ENCODE measurements at places on chromosomes 3 and 15.

- no peak for DNase-seq
Observed at GRCh38 chr3:184677344-184678316, 34.2 kb downstream of the MAGEF1 start.

DNA sequence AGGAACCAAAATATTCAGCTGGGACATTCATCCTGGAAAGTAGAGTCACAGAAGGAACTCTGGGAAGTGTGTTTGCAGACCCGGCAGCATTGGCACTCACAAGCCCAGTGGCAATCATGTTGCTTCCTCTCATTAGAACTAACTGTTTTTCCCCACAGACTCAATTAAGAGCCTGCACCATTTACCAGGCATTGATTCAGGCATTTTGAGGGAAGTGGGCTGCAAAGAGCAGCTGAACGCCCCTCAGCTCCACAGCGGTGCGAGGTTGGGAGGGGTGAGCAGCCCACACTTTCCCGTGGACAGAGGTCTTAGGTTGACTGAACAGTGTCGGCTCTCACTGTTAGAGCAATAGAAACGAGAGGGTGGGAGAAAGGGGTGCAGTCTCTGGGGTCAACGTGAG lies 143.8 kb downstream of the STT3B start:
- no peak for DNase-seq

DNA sequence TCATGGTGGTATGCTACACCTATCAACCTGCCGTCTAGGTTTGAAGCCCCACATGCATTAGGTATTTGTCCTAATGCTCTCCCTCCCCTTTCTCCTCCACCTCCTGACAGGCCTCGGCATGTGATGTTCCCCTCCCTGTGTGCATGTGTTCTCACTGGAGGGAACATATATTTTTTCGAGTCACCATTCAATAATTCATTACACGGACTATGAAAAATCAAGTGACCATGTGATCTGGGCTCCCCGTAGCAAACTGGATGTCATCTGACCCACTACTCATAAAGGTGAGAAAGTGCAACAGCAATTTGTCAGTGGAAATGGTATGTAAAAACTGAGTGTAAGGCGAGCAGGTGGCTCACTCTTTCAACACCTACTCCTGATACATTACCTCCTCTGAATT lies 224.3 kb upstream of the RASGRP1 start:
- DNase-seq, result no peak

GRCh38 chr3:151393941-151394340 lies 9.4 kb upstream of the P2RY12 start:
- no peak for DNase-seq

- no peak for DNase-seq
Observed at GRCh38 chr15:71049706-71050422, 65.4 kb upstream of the THSD4 start.

DNA sequence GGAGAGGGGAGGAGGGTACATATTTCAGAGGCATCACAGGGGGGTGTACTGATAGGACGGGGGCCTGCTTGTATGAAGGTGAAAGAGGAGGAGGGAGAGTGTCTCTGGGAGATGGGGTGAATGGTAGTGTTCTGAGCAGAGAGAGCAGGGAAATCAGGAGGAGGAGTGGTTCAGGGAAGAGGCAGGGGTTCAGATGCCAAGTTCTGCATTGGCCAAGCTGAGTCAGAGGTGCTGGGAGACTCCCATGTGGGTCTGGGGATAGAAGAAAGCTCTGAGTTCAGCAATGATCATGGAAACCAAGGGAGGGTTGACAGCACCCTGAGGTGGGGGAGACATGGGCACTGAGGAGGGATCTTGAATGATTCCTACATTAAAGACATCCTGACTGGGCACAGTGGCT lies 3.0 kb downstream of the CYP8B1 start:
- no peak for DNase-seq

GRCh38 chr3:168865022-168865551 lies 769.4 kb upstream of the GOLIM4 start:
- no peak for DNase-seq

DNA sequence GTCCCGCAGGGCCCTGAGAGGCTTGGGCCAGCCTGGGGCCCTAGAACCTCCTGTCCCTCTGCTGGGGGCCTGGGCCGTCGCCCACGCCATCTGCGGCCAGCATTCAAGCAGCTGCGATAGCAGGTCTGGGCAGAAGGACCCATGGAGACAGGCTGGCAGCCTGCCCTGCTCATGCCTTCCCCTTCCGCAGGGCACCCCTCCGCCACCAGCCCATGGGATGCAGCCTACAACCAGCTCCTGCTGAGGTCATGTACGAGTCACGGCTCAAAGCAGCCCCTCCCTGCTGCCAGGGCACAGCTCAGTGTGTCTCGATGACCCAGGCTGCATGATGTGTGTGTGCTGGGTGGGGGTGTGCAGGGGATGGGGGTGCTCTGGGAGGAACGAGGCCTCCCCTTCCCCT lies 27.8 kb downstream of the DUSP7 start:
- no peak for DNase-seq

DNA sequence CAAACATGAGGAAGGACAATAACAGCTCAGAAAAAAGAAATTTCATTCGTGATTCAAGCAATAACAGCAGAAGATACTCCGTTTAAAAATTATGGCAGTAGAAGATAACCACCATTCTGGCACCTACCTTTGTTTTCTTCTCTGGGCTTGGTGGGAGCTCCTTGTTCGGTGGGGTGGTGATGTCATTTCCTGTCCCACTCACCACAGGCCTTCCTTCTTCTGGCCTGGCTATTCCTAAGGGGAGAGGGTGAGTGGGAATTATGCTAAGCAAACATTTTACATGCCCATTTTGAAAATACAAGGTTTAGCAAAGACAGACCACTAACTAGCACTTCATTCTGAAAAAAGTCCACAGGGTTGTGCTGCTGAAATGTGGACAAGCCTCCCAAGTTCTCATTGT lies 74.4 kb downstream of the DHX30 start:
- DNase-seq, result no peak

DNA sequence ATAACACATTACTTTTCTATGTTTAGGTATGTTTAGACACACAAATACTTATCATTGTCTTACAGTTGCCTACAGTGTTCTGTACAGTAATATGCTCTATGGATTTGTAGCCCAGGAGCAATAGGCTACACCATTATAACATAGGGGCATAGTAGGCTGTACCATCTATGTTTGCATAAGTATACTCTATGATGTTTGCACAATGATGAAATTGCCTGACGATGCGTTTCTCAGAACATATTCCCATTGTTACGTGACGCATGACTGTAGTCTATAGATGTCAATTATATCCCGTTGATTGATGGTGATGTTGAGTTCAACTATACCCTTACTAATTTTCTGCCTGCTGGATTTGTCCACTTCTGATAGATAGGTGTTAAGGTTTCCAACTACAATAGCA lies 139.4 kb upstream of the PFN2 start:
- no peak for DNase-seq

GRCh38 chr15:83064859-83065258 lies 2.2 kb downstream of the BTBD1 start:
- no peak for DNase-seq

DNA sequence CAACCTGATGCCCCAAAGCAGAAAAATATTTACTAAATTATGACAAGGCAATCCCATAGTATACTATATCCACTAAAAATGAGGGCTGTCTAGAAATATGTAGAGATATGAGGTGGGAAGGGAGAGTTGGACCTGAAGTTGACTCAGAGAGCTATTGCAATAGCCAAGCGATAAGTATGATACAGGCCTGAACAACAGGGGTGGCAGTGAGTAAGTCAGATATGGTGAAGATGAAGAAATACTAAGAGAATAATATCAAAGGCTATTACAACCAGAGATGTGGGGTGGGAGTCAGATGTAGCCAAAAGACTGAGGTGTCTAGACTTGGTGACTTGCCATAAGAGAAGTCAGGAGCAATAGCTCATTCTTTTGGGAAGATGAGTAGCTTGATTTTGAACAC lies 9.2 kb downstream of the HSPBAP1 start:
- DNase-seq, result no peak

DNA sequence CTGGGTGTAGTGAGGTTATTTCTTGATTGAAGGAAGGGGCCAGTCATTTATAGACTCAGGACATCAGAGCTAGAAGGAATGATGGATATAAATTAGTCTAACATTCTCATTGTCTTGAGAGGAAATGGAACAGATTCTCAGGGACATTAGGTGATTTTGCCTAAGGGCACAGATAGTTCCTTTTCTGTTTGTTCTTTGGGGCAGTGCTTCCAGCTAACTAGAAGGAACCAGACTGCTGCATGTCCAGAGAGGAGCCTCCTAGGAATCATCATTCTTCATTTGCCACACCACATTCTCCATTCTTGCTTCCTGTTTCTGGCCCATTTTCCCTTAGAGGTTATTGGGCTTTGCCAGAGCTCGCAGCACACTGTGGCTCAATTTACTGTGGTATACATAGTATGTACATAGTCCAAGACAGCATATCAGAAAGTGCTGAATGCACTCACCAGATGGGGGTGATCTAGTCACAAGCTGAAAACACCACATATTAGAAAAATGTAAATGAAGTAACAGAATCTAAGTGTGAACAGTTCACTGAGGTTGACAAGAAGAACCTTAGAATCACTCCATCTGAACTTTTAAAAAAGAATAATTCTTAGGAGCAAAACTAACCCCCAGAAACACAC lies 62.7 kb upstream of the MYZAP start:
- no peak for DNase-seq

GRCh38 chr3:197746209-197746608 lies 3.5 kb upstream of the FYTTD1 start:
- no peak for DNase-seq

DNA sequence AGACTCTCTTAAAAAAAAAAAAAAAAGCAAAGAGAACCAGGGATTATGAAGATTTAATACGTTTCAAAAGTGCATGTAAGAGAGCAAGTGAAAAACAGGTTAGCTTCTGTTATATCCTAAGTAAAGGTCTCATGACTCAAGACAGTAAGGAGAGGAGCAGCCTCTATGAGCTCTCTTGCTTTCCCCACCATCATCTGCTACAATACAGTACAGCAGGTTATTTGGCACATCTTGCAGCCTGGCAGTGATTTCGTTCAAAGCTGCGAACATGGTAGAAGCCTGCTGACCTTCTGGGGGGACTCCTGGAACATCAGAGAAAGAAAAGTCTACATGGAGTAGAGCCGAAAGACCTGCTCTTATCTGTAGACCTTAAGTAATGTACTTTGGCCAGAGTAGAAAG lies 129.2 kb upstream of the PLXND1 start:
- no peak for DNase-seq

DNA sequence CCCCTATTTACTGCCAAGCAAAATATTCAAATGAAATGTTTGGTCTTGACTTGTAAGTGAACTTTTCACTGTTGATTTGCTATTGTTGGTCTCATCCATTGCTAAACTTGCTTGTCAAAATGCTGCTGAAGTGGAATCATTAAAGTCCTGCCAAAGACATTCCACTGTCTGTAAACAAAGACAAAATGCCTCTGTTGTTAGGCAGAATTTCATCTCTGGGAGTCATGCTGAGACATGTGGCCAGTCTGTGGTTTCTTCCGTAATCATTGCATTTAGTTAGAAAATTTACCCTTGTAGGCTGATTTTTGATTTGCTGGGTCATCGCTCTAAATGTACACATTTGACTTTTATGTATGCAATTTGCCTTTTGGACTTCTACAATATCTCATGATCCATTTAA lies 577.7 kb downstream of the MECOM start:
- no peak for DNase-seq

DNA sequence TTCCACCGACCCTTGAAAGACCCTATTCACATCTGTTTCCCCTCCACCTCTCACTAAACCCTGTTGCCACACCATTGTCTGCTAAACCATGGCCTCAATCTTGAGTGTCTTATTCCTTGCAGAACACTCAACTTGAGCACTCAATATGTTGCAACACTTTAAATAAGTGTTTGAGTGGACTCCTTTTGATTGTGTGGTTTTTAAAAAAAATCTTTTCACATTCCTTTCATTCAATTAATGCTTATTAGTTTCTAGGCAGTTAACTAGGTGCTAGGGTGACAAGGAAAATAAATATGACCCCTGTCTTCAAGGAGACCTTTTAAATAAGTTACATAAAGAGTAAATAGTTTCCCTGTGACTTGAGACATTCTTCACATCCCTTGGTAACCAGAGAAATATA lies 13.3 kb upstream of the HHLA2 start:
- no peak for DNase-seq

DNA sequence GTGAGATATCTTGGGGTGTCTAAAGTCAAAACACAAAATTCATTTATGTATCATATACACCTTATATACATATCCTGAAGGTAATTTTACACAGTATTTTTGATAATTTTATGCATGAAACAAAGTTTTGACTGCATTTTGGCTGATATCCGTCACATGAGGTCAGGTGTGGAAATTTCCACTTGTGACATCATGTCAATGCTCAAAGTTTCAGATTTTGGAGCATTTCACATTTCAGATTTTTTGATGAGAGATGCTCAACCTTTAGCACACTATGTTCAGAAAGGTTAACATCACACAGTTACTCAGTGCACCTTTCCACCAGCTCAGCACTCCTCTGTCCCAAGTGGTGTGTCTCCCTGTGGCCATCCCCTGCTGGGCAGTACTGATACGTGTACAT lies 37.7 kb upstream of the CPB1 start:
- no peak for DNase-seq

DNA sequence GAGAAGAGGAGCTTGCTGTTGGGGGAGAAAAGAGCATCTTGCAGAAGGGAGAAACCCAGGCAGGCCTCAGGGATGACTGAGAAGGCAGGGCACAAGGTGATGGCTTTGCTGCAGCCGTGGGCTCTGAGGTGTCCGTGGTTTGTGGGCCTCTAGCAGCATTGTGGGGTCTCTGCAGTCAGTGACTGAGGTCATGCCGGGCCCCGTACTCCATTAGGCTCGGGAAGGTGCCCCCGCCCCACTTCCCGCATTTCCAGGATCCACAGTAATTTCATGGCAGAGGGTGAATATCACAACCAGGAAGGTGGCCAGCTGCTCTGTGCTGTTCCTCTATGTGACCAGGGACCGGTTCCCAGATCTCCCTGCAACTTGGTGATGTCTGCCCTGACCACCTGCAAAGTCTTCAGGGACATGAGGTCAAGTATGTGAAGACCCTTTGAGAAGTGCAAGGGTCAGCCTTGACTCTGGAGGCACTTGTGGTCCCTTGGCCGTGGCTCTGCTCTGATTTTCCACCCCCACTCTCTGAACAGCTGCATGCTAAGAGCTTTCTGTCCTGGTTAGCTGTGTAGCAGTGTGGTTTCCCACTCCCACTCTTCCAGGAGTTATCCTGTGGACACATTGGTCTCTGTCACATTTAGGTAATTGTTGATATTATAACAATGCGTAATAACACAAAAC lies 3.6 kb downstream of the KLF13 start:
- no peak for DNase-seq

All from stimulated activated CD4-positive, alpha-beta T cell treated with anti-CD3 and anti-CD28 coated beads, TNF-alpha, amount 100 ng/mL, for 1 hour (primary cell).